Stimulated activated CD8-positive, alpha-beta memory T cell treated with anti-CD3 and anti-CD28 coated beads, Interleukin-7, amount 100 ng/mL, for 1 hour (primary cell): ENCODE measurements at places on chromosomes 13 and 19.

GRCh38 chr13:84263354-84264069 lies 381.2 kb upstream of the SLITRK1 start:
- no peak for DNase-seq

- no peak for DNase-seq
These were observed 205.0 kb upstream of the RFC3 start for GRCh38 chr13:33612641-33613638.

DNA sequence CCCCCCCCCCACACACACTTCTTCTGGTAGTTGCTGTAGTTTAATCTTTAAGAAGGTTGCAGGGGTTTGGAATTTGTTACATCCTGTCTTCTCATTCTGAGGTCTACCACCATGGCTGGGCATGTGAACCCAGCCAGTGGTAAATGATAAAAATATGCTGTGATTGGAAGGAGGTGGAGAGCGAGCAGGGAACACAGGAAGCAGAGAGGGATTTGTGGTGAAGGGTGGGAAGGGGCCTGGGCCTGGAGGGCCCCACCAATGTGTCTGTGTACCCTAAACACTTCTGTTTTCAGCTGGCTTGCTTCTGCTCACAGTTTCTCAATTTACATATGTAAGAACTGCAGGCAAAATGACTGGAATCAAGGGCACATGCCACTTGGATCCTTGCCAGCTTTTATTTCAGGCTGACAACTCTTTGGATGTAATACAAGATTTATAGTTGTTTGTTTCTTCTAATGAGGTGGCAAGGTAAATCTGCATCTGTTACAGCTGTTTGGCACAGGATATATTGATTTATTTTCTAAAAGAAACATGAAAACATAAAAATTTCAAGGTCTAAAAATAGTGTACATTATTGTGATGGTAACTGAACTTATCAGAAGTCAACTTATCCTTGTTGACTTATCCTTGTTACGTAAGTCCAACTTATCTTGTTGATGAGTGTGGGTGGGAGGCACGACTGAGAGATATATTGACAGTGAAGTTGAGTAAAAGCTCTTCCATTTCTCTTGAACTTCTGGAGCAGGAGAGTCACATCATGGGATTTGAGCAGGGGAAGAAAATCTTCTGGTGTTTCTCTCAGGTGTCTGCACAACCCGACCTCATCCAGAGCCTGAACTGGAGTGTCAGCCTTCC lies 313.2 kb downstream of the SHISA2 start:
- no peak for DNase-seq

- no peak for DNase-seq
These were observed 68.1 kb downstream of the SIPA1L3 start for GRCh38 chr19:37975071-37975470.

- DNase-seq: no peak
These were observed 6.5 kb downstream of the ARMC6 start for GRCh38 chr19:19039901-19040300.

- no peak for DNase-seq
These were observed 11.0 kb downstream of the SIGLEC11 start for GRCh38 chr19:49949742-49950589.

GRCh38 chr13:20140487-20140886 lies 20.4 kb downstream of the GJA3 start:
- DNase-seq: no peak

GRCh38 chr13:66585669-66586203 lies 644.4 kb downstream of the PCDH9 start:
- DNase-seq: no peak

DNA sequence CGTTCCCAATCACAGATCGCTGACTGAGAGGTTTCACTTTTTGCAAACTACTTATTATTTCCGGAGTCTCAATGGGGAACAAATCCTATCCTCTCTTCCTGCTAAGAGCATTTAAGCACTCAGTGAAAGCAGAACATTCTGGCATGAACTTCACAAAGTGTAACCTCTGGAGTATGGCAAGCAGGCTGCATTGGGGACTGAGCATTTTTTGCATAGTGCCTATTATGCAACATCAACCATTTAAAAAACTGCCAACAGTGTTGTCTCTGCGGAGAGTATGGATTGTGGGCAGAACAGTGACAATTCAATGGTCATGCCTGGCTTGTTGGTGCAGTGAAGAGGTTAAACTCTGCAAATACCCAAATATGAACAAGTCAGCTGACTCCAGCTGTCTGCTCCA lies 484.6 kb downstream of the OLFM4 start:
- no peak for DNase-seq
